T-helper 2 cell (primary cell): ENCODE measurements at places on chromosomes 12 and 14.

DNA sequence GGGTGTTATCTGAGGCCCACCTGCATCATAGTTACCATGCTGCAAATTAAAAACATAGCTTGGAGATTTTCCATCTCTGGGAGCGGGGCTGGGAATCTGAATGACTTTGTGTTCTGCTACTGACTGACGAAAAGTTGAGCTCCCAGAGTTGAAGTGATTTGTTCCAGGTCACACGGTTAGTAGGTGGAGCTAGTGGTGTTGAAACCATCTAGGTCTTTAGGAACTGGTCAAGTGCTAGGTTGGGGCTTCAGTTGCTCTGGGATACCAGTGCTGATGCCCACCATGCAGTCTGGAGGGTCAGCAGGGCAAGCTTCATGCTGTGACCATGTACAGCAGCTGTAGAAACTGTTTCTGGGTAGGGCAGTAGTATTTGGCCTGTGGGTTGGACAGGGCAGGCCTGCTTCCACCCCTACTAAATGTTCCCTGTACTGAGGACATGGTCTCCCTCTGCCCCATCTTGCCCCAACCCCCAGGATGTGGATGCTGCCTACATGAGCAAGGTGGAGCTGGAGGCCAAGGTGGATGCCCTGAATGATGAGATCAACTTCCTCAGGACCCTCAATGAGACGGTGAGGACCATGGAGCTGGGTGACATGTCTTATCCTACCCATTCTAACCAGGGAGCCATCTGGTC is 5.3 kb downstream of the KRT7 start:
- no peak for DNase-seq

DNA sequence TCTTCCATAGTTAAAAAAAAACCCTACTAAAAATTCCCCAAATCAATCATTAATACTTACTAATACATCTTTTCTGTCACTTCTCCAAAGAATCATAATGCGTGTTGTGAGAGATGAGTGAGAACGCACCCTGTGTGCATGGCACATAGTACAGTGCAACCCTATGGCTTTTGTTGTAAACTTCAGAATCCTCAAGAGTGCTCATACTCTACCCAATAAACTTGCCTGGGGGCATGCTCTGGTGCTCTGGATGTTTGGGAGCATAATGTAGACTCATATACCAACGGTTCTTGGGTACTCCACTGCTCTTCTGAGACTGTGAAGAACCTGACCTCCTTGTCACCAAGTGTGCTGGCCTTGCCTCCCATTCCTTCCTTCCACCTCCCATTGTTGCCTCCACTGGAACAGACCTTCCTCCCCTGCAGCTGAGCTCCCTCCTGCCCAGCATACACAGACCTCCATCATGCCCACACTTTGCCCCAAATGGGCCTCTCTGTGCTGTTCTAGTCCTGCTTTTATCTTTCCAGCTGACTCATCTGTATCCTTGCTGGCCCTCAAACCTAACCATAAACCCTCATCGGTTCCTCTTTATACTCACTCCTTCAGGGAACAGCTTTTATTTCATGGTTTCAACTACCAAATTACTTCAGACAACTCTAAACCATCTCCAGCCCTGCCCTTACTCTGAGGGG is 8.9 kb downstream of the DCP1B start:
- DNase-seq, result peak; percentile 52

GRCh38 chr12:105920161-105920684 is 218.5 kb downstream of the NUAK1 start:
- no peak for DNase-seq

DNA sequence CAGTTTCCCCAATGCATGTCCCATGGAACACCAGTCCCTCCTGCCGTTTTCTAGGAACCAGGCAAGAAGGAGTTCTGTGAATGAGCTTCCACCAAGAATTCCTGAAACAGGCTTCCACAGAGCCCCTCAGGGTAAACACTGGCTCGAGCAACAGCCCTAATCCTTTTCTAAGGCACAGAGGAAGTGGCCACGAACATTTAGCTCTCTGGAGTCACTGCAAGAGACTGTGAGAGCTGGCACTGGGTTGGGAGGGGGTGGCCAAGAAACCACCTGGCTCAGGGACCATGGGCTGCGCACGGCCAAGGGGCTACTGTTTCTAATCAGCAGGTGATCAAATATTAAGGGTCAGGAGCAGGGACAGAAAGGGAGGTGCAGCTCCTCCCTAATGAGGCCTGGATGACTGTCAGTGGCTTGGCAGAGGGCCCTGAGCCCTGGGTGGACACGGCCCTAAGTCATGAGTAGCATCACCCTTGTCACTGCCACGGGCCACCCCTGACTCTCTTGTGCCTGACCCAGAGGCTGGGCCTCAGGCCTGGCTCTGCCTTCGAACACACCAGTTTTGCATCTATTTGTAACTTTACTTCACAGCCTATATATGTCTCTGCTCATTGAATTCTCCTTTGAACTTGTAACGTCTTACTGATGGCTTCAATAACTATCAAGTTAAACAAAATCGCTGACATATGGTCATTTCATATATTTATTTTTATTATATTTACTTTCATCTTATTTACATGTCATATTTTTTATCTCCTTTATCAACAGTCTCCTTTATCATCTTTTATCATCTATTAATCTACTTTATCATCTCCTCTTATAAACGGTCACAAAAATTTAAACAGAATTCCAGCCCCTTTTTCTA is 154.0 kb downstream of the DICER1 start:
- DNase-seq, result no peak

DNA sequence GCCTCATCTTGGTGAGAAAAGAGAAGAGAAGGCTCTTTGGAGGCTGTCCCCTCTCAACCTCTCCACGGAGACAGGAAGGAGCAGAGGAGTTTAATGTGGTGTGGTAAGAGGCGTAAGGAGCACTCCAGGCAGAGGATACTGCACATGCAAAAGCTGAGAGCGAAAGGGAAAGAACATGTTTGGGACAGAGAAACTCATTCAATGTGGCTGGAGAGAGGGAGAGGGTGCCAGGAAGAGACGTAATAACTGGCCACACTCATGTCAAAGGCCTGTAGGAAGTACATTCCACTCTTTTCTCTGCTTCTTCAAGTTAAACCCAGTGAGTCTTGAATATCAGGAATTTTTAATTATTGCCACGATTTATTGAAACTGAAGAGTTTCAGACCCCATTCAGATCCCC is 12.0 kb downstream of the VDR start:
- DNase-seq, result no peak
